Smooth muscle cell of the coronary artery (primary cell): ENCODE measurements at places on chromosomes 6 and 20. TPM values are rescaled to one million over a fixed set of nuclear protein-coding genes. Genes with fewer than 3 reads are reported as not detected.

DNAH8 gene
- not detected in 2 replicates for total RNA-seq

CAP2 gene
- total RNA-seq = 3.2 and 26.2 TPM in 2 replicates

SLC17A3 gene
- not detected in 2 replicates for total RNA-seq

MRPL14 gene
- total RNA-seq = 23.5 and 52.8 TPM in 2 replicates

CCN5 gene
- total RNA-seq = 1.5 and 533 TPM in 2 replicates

LINC00237 gene
- total RNA-seq = not detected in 2 replicates

GRM1 gene
- under 0.01 TPM in 2 replicates for total RNA-seq

SAMD3 gene
- total RNA-seq = 8.5 and 19.0 TPM in 2 replicates

UST gene
- 16.6 and 18.6 TPM in 2 replicates for total RNA-seq

VWA7 gene
- 0.15 and 0.23 TPM in 2 replicates for total RNA-seq

LAMA2 gene
- 80.0 and 86.1 TPM in 2 replicates for total RNA-seq

FAM184A gene
- total RNA-seq = 0.08 and 0.70 TPM in 2 replicates

ZSCAN31 gene
- 16.8 and 21.2 TPM in 2 replicates for total RNA-seq

CALHM5 gene
- total RNA-seq = 5.9 and 10.1 TPM in 2 replicates

TOP1 gene
- 4.3 and 14.2 TPM in 2 replicates for total RNA-seq

ADGRF4 gene
- total RNA-seq = not detected in 2 replicates

MEP1A gene
- not detected in 2 replicates for total RNA-seq

ESR1 gene
- 0.83 and 4.6 TPM in 2 replicates for total RNA-seq

DSE gene
- 67.0 and 92.2 TPM in 2 replicates for total RNA-seq

KIF6 gene
- 0.08 and 1.3 TPM in 2 replicates for total RNA-seq

HLA-DOA gene
- total RNA-seq = under 0.01 TPM in 1 of 2 replicates, not detected in the other

GLYATL3 gene
- total RNA-seq = not detected in 2 replicates

CTCFL gene
- not detected in 2 replicates for total RNA-seq

TNXB gene
- 1.1 and 55.9 TPM in 2 replicates for total RNA-seq

AKAP7 gene
- 6.1 and 12.0 TPM in 2 replicates for total RNA-seq

NKX2-4 gene
- total RNA-seq = under 0.01 TPM in 1 of 2 replicates, not detected in the other

MYBL2 gene
- total RNA-seq = 0.12 and 3.6 TPM in 2 replicates

HLA-DRA gene
- total RNA-seq = 0.82 TPM in 1 of 2 replicates, not detected in the other

FAM162B gene
- total RNA-seq = 0.30 and 0.82 TPM in 2 replicates

SIRPB1 gene
- 0.59 TPM in 1 of 2 replicates, not detected in the other for total RNA-seq

ID4 gene
- 1.1 and 43.5 TPM in 2 replicates for total RNA-seq

SMPDL3A gene
- total RNA-seq = 1.4 and 21.6 TPM in 2 replicates

CCM2L gene
- 0.23 TPM in 1 of 2 replicates, not detected in the other for total RNA-seq

HRH3 gene
- not detected in 2 replicates for total RNA-seq

RAET1L gene
- not detected in 2 replicates for total RNA-seq

ZC2HC1B gene
- not detected in 2 replicates for total RNA-seq

COL12A1 gene
- 72.5 and 122 TPM in 2 replicates for total RNA-seq

MATN4 gene
- 0.23 TPM in 1 of 2 replicates, not detected in the other for total RNA-seq

BPIFB1 gene
- not detected in 2 replicates for total RNA-seq

SLC22A1 gene
- 0.53 and 0.70 TPM in 2 replicates for total RNA-seq
